Progenitor cell of endocrine pancreas (in vitro differentiated cells): ENCODE measurements at places on chromosomes 12 and 14. TPM values are rescaled to one million over a fixed set of nuclear protein-coding genes. Genes with fewer than 3 reads are reported as not detected.

DNA sequence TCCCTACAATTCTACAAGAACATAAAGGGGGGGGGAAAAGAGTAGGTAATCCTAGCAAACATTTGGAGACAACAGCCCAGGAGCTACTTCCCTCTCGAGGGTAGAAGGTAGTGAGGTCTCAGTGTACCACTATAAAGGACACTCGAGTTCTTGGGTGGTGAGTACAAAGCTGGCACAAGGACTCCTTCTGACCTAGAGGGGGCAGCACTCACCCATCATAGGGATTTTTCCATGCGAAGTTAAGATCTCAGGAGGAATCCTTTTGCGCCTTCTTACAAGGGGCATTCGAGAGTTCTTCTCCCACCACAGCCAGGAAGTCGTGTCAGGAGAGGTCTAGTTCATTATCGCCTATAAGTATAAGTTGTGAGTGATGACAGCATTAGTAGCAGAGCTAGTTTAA, 200.2 kb upstream of the RBM19 start:
- peaks cover 68% of the 10 kb centered on the region for H3K27me3 ChIP-seq
- no peak overlapping the region for H3K27ac ChIP-seq
- no peak overlapping the region for H3K4me3 ChIP-seq
- H3K36me3 ChIP-seq = no peaks in the 10 kb centered on the region
- DNase-seq = peak; percentile 23
- no peaks in the 10 kb centered on the region for H3K4me1 ChIP-seq

GRCh38 chr12:50589650-50590435, 85.1 kb downstream of the DIP2B start:
- no peaks in the 10 kb centered on the region for H3K27me3 ChIP-seq
- H3K36me3 ChIP-seq = peaks cover 1% of the 10 kb centered on the region
- DNase-seq = no peak

Gene NANOG
- total RNA-seq = 0.64 and 0.74 TPM in 2 replicates

Gene RNF212B
- not detected in 2 replicates for total RNA-seq

DNA sequence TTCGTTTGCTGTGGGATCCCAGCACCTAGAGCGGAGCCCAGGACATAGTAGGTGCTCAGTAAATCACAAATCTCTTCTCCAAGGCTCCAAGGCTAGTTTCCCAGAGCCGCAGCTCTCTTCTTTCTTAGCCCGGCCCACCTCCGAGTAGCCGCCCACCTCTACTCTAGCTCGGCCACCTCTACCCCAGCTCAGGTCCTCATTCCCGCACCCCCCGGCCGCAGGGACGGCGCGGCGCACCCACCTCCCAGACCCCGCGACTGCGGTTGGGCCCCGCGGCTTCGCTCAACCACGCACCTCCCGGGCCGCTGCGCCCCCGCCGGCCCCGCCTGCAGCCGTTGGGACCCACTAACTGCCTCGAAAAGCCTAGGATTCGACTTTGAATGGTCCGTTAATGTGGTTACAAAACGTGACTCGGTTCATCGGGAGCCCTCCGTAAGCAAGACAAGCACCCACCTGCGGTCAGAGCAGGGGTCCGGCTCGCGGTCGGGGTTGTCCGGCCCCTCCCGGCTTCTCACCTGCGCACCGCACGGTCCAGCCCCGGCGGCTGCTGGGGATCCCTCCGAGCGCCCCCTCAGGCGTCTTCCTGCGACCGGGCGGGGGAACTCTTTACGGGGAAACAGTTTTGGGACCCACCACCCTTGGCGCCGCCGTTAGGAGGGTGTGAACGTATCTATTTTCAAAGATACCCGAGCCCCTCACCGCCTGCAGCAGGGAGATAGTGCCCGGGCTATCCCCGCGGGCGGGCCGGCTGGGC, at the start of gene SLC2A14:
SLC2A14 (minus strand) TSS at position 350 of the 754 bp plus-strand sequence. CDS start 3,035 bp downstream, outside the sequence.
- H3K4me1 ChIP-seq = peaks cover 9% of the 10 kb centered on the region
- DNase-seq = no peak
- H3K36me3 ChIP-seq = peaks cover 10% of the 10 kb centered on the region
- H3K27me3 ChIP-seq = peaks cover 10% of the 10 kb centered on the region
- no peak within 1 kb of the TSS for H3K27ac ChIP-seq
- peak within 1 kb of the TSS; percentile 5 for H3K4me3 ChIP-seq

- H3K4me3 ChIP-seq = peak overlapping the region; percentile 95
- peaks cover 25% of the 10 kb centered on the region for H3K4me1 ChIP-seq
- H3K36me3 ChIP-seq = peaks cover 3% of the 10 kb centered on the region
- H3K27ac ChIP-seq = peak overlapping the region; percentile 100
Measured at GRCh38 chr14:58243790-58244555, 670 bp upstream of the PSMA3 start.

- no peak for DNase-seq
- no peak overlapping the region for H3K27ac ChIP-seq
- H3K4me1 ChIP-seq = no peaks in the 10 kb centered on the region
- H3K36me3 ChIP-seq = no peaks in the 10 kb centered on the region
Measured at GRCh38 chr12:61137677-61138414, 1122.4 kb upstream of the USP15 start.

- H3K27me3 ChIP-seq = no peaks in the 10 kb centered on the region
- no peaks in the 10 kb centered on the region for H3K36me3 ChIP-seq
- no peak overlapping the region for H3K27ac ChIP-seq
- no peak for DNase-seq
- H3K4me1 ChIP-seq = peaks cover 23% of the 10 kb centered on the region
Measured at GRCh38 chr12:27194644-27195043, 49.4 kb upstream of the STK38L start.

Gene PLXNC1
- total RNA-seq = 25.4 and 25.7 TPM in 2 replicates

GRCh38 chr12:112029301-112029700, 16.1 kb downstream of the ERP29 start:
- peaks cover 16% of the 10 kb centered on the region for H3K36me3 ChIP-seq
- no peaks in the 10 kb centered on the region for H3K4me1 ChIP-seq
- H3K27ac ChIP-seq = no peak overlapping the region
- DNase-seq = no peak
- H3K4me3 ChIP-seq = no peak overlapping the region

GRCh38 chr14:90495357-90496276, 98.8 kb downstream of the CALM1 start:
- no peaks in the 10 kb centered on the region for H3K36me3 ChIP-seq
- no peak overlapping the region for H3K4me3 ChIP-seq
- no peaks in the 10 kb centered on the region for H3K27me3 ChIP-seq
- H3K27ac ChIP-seq = no peak overlapping the region

DNA sequence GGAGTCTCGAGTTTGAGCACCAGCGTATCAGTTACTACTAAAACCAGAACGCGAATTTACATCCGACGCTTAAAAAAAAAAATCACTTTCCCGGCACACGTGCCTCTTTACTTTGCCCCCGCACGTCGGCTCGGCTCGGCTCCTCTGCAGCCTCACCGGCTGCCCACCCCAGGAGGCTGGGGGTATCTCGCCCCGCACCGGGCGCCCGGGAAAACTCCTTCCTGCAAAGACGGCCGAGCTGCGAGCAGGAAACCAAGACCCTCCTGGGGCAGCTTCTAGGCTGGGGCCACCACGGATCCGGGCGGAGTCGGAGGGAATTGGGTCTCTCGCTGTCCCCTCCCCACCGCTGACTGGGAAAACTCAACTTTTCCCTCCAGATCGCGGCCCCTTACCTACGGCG, 610 bp downstream of the VSIG10 start:
- H3K27me3 ChIP-seq = no peaks in the 10 kb centered on the region
- peak overlapping the region; percentile 90 for H3K27ac ChIP-seq
- no peaks in the 10 kb centered on the region for H3K36me3 ChIP-seq

GRCh38 chr14:21200752-21201461, 45.0 kb upstream of the OR5AU1 start:
- no peak overlapping the region for H3K27ac ChIP-seq
- peaks cover 30% of the 10 kb centered on the region for H3K4me1 ChIP-seq
- no peak for DNase-seq
- H3K36me3 ChIP-seq = peaks cover 14% of the 10 kb centered on the region
- no peaks in the 10 kb centered on the region for H3K27me3 ChIP-seq
- H3K4me3 ChIP-seq = no peak overlapping the region

- H3K4me1 ChIP-seq = peaks cover 52% of the 10 kb centered on the region
- no peak overlapping the region for H3K27ac ChIP-seq
- no peaks in the 10 kb centered on the region for H3K27me3 ChIP-seq
- H3K36me3 ChIP-seq = no peaks in the 10 kb centered on the region
Measured at GRCh38 chr14:22559041-22559440, 30.0 kb downstream of the DAD1 start.

- H3K36me3 ChIP-seq = peaks cover 13% of the 10 kb centered on the region
- H3K27ac ChIP-seq = peak overlapping the region; percentile 29
- H3K4me3 ChIP-seq = no peak overlapping the region
- DNase-seq = no peak
- no peaks in the 10 kb centered on the region for H3K27me3 ChIP-seq
Measured at GRCh38 chr12:76504606-76505005, 55.0 kb downstream of the OSBPL8 start.

DNA sequence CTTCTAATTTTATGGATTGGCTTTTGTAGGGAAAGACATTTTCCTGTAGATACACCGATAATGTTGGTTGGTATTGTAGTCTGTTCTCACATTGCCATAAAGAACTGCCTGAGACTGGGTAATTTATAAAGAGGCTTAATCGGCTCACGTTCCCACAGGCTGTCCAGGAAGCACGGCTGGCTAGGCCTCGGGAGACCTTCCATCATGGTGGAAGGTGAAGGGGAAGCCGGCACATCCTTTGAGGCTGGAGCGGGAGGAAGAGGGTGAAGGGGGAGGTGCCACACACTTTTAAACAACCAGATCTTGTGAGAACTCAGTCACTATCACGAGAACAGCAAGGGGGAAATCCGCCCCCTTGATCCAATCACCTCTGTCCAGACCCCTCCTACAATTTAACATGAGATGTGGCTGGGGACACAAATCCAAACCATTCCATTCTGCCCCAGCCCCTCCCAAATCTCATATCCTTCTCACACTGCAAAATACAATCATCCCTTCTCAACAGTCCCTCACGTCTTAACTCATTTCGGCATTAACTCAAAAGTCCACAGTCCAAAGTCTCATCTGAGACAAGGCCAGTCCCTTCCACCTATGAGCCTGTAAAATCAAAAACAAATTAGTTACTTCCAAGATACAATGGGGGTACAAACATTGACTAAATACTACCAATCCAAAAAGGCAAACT, 66.7 kb upstream of the EIF5 start:
- DNase-seq = no peak
- no peak overlapping the region for H3K27ac ChIP-seq
- peaks cover 1% of the 10 kb centered on the region for H3K36me3 ChIP-seq
- peaks cover 11% of the 10 kb centered on the region for H3K27me3 ChIP-seq
- peaks cover 5% of the 10 kb centered on the region for H3K4me1 ChIP-seq

Gene GPR68
- total RNA-seq = 0.31 and 0.87 TPM in 2 replicates

Gene SERPINA10
- total RNA-seq = 2.6 and 3.2 TPM in 2 replicates
